ENCODE measurements at places on chromosomes 12 and 14.

- no peak for DNase-seq
Measured at GRCh38 chr14:102955636-102956408, 33.4 kb downstream of the AMN start.

DNA sequence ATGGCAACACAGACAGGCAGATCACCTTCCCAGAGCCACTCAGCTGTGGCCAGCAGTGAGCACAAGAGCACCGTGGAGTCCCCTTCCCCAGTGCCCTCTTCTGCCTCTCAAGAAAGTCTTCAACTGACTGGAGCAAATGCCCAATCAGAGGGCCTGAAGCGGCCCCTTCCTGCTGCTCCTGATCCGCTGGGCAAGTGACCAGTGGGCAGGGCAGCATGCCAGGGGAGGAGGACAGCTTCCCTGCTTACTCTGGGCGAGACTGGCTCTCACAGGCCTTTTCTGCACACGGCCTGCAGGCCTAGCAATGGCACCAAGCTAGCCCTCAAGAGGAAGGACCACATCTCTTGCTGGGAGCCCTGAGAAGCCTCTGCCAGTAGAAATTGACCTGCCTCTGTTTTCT is 890 bp downstream of the KRT71 start:
- no peak for DNase-seq

- DNase-seq, result no peak
Measured at GRCh38 chr12:8629486-8630033, 16.9 kb upstream of the AICDA start.

DNA sequence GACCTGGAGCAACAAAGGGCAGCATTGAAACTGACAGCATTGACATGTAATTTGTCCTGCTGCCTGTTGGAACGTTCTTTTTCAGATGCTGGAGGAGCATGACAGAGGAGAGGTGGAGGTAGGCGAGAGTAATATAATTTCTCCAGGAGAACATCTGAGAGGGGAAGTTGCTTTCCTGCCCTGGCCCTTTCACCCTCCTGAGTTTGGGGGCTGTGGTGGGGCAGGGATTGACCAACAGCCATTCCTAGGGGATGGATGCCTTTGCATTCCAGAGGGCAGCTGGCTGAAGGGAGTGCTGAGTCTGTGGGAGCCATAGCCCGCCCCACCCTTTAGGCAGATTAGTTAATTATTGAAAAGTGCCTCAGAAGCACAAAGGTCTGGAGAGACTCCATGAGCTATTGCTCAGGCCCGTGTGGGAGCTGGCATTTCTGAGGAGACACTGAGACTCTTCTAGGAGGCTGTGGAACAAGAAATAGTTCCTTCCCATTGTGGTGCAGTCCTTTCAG is 73.5 kb downstream of the ARF6 start:
- no peak for DNase-seq

GRCh38 chr12:7601406-7601805 is 64.3 kb downstream of the APOBEC1 start:
- no peak for DNase-seq

DNA sequence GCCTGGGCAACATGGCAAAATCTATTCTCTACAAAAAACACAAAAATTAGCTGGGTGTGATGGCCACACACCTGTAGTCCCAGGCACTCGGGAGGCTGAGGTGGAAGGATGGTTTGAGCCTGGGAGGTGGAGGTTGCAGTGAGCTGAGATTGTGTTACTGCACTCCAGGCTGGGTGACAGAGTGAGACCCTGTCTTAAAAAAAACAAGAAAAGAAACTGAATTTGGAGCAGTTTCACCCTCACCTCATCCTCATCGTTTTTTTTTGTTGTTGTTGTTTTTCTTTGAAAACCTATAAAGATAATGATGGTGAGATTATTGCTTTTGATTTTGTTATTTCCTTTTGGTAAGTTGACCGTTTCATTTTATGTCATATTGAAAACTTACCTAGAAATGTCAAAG is 60.7 kb downstream of the SLC38A6 start:
- no peak for DNase-seq

DNA sequence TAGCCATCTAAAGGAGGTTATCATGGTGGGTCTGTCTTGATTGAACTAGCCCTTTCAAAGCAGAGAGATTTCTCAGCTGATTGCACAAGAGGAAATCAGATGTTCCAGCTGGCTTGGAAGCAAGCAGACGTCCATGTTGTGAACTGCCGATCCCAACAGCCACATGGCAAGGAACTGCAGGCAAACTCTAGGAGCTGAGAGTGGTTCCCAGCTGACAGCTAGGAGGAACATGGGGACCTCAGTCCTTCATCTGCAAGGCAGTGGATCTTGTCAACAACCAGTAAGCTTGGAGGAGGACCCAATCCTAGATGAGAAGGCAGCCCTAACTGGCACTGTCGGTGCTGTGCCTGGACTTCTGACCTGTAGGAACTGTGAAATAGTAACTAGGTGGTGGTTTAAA is 7.7 kb downstream of the ACVR1B start:
- DNase-seq, result no peak

DNA sequence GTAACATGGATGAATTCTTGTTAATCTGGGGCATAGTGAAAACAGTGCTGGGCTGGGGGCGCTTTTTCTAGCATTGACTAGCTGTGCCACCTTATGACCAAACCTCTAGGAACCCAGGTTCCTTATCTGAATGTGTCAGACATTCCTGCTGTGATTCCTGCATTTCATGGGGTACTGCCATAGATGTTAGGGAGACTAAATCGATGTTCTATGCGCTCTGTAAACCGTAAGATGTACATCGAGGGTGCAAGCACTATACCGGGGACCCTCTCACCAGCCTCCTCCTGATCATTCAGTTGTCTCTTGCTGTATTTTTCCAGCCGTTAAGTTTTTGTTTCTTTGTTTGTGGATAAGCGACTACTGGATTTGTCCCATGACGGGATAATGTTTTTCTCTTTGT is 170.9 kb upstream of the PARP11 start:
- DNase-seq, result no peak

GRCh38 chr12:82426081-82426480 is 67.8 kb downstream of the METTL25 start:
- DNase-seq, result no peak

- no peak for DNase-seq
Measured at GRCh38 chr12:119665164-119665929, 2.6 kb upstream of the PRKAB1 start.
